ENCODE measurements at places on chromosomes 7 and 10.
A peak's percentile ranks its signal among the peaks of the same experiment; 100 is the strongest.

DNA sequence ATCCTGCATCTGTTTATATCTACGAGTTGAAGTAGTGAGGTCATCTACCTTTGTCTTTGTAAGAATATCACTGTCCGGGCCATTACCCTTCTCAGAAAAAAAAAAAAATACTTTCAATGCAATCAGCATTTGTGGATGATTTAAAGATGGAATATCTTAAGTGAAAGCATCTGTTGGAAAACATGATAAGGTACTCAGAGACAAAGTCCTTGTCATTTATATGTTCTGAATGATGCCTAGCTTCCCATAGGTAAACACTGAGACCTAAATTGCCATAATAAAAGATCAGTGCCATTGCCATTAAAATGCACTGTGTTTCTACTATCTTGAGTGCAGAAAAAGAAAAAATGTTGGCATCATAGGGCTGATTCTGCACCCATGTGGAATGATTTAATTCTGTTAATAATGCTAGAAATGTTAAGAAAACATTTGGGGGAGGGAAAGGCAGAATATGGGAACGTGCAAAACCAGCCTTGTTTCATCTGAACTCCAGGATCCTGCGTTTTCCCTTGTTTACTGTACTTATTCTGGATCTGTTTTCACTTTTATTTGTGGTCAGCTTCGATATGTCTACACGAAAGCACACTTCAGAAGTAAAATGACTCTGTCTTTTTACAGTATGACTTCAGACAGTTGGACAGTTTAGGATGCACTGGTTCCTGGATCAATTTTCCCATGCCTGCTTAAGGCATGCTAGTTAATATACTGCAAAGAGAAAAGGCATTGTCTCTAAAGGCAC is 669.8 kb downstream of the SUGCT start:
- no peak for DNase-seq

- DNase-seq, result no peak
Observed at GRCh38 chr10:13182424-13182823, 21.1 kb downstream of the MCM10 start.

DNA sequence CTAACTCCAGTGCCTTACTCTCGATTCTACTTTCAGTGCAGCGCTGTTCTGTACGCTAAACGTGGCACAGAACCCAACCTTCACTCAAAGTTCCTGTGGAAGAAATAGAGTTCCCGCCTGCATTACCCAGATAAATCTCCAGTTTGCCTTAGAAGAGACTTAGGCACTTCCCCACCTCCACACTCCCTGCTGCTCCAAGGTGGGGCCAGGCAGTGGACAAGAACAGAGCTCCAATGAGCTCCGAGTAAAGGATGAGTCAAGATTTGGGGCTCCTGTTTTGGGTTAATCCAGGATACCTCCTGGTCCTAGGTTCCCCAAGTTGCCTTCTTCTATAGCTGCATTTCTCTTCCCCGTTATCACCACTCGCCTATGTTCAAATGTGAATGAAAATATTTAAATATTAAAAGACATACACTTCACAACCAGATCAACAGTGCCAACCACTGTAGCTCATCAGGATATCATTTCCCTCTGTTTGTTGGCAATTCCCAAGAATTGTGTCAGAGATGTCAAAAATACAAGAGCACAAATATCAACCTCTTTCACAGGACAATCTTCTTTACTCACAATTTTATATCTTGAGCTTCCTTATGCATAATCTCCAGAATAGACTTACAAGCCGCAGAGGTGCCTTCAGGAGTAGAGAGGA is 48.0 kb downstream of the MALSU1 start:
- DNase-seq, result no peak

DNA sequence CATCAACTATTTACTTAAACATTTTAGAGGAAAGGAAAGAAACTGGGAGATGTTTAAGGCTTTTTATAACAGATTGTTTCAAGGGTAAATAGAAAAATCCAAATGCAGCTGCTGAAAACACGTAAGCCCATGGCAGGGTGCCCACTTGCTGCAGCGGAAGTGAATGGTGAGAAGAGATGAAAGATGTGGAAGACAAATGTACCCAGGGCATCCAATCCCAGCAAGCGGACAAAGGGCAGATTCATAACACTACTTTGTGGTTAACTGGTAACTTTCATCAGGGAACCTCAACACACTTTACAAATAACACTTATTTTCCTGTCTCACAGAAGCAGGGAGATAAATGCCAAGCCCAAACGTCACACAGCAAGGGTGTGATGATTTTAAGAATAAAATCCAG is 358.4 kb downstream of the KCNMA1 start:
- DNase-seq, result peak; percentile 56

- DNase-seq, result no peak
Observed at GRCh38 chr7:7803715-7804178, 85.3 kb upstream of the RPA3 start.

DNA sequence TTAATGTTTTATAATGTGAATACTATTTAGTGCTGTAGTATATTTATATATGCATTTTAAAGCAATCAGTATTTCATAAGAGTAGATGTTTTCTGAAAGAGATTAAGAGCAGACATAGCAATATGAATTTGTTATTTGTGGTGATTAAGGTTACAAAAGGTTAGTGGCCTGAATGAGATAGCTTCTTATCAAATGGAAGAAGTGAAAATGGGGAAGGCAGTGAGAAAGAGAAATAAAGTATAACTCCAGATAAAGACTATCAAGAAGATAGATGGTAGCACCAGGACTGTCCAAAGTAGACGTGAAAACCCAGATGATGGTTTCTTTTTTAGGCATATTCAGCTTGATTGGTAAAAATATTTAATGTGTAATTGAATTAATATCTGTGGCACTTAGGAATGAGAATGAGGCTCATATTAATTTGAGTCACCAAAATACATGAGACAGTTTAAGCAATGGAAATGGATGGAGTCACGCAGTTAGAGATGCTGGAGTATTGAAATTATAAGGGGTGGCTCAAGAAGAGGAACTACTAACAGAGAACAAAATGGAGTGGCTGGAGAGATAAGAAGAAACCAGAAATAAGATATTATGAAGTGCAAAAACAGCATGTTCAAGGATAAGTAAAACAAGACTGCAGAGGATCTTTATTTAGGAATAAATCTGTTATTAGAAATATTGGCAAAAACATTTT is 288.0 kb upstream of the SEMA3C start:
- no peak for DNase-seq

DNA sequence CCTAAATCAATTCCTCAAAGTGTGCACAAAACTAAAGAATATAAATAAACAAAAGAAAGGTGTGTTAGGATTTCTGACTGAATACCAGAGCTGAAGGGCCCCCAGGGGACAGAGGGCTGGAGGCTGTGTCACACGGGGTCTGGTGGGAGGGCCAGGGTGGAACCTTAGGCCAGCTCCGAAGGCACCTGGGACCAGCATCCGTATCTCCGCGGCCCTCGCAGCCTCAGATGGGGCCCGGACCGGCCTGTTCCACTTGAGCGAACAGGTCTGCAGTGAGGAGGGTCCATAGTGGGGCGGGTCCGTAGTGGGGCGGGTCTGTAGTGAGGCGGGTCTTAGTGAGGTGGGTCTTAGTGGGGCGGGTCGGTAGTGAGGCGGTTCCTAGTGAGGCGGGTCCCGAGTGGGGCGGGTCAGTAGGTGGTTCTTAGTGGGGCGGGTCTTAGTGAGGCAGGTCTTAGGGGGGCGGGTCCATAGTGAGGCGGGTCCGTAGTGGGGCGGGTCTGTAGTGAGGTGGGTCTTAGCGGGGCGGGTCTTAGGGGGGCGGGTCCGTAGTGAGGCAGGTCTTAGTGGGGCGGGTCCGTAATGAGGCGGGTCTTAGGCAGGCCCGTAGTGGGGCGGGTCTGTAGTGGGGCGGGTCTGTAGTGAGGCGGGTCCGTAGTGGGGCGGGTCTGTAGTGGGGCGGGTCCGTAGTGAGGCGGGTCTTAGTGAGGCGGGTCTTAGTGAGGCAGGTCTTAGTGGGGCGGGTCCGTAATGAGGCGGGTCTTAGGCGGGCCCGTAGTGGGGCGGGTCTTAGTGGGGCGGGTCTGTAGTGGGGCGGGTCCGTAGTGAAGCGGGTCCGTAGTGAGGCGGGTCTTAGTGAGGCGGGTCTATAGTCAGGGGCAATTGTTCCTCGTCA is 15.1 kb downstream of the GPR146 start:
- no peak for DNase-seq

DNA sequence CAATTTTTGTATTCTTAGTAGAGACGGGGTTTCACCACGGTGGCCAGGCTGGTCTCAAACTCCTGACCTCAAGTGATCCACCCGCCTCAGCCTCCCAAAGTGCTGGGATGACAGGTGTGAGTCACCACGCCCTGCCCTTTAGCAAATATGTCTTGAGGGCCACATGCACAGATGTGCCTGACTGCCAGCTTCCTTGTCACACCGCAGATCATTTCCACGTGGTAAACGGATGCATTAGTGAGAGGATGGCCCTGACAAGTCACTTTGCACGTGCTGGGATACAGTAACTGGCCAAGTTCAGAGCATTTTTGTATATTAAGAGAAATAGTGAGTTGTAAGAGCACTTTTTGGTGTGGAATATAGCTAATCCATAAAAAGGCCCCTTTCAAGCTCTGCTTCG is 44.3 kb upstream of the FAM180A start:
- no peak for DNase-seq

DNA sequence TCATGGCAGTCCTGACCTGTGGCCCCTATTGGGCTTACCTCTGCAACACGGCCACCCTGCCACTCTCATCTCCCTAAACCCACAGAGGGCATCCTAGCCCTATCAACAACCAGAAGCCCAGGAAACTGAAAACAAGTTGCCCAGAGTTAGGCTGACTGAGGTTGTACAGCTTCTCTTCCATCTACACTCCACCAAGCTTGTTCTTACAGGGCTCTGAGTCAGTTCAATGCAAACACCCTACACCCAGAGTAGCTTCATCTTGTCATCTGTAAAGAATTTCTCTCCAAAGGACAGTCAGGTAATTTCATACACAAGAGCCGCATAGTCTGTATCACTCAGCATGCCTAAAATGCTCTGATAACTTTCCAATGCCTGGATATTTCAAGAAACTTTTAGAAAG is 175.4 kb downstream of the ARID5B start:
- DNase-seq, result no peak

- DNase-seq, result no peak
Observed at GRCh38 chr10:103558911-103559310, 65.4 kb downstream of the NEURL1 start.

- DNase-seq, result no peak
Observed at GRCh38 chr10:59346321-59346720, 16.0 kb downstream of the FAM13C start.

DNA sequence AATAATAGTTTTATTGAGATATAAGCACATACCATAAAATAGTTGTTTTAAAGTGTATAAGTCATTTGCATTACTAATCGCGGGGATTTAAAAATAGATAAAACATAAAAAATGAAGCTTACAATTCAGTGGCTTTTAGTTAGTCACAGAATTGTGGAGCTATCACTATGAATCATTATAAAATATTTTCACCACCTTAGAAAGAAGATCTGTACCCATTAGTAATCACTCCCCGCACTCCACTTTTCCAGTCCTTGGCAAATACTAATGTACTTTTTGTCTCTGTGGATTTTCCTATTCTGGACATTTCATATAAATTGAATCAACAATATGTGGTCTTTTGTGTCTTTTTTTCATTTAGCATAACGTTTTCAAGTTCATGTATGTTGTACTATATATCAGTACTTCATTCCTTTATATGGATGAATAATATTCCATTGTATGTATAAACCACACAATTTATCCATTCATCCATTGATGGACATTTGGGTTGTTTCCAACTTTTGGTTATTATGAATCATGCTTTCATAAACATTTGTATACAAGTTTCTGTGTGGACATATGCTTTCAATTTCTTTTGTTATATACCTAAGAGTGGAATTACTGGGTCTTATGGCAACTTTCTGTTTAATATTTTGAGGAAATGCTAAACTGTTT is 162.5 kb downstream of the MAGI2 start:
- no peak for DNase-seq

DNA sequence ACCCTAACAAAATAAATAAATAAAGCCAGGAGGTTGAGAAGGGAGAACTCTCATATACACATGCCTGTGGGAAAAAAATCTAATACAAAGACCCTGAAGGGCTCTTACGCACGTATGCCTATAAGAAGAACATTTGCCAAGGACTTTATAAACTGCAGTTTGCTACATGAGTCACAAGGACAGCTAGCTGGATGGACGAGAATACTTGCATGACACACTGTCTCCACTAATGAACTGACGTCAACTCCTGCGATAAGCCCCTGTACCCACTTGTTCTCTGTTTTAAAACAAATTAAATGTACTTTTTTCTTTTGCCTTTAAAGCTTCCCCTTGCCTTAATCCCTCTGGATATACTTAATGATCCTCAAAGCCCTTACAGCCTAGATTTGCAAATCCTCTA is 374.6 kb upstream of the GHITM start:
- no peak for DNase-seq

- no peak for DNase-seq
Observed at GRCh38 chr10:124677293-124677699, 66.9 kb downstream of the FAM53B start.

DNA sequence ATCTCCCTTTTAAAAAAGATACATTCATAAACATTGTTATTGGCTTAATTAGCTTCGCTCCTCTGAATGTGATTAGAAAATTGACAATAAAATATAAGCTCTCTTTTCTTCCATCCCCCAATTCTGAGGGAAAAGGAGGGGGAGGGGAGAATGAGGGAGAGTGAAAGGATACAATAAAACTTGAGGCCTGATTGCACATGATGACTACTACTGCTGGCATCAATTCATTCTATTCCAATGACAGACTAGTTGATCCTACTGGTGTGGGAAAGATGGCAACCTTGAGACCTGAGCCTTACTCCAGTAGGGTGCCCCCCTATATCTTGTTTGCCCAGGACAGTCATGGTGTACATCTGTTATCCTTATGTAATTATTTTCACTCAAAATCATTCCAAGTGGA is 4.5 kb upstream of the IQUB start:
- no peak for DNase-seq

- DNase-seq, result peak; percentile 12
Observed at GRCh38 chr10:80144067-80144695, 11.7 kb downstream of the PLAC9 start.

DNA sequence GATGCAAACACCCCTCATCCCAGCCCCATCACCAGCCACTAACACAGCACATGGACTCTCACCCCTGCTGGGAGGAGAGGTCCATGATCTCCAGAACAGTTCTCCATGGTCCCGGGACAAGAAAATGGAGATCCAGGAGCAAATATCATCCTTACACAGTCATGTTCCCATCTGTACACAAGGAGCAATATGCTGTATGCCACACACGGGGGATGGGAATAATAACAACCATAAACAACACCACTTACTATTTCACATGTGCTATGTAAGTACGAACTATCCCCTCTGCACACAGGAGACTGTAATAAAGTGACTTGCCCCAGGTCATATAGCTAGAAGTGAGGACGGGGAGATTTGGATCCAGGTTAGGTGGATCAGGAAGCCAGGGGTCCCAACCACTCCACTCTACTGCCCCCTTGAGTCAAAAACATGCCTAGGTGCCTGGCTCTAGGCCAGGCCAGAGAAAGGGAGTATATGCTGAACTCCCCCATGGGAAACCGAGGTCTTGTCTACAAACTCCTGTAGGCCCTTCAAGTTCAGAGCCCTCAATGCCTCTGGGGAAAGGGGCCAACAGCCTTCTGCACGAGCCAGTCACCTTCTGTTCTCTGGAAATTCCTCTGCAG is 34.1 kb downstream of the LRRC20 start:
- no peak for DNase-seq

All from T-helper 2 cell (primary cell).